ENCODE measurements at places on chromosomes 5 and 9. TPM values are rescaled to one million over a fixed set of nuclear protein-coding genes. Genes with fewer than 3 reads are reported as not detected.

DNA sequence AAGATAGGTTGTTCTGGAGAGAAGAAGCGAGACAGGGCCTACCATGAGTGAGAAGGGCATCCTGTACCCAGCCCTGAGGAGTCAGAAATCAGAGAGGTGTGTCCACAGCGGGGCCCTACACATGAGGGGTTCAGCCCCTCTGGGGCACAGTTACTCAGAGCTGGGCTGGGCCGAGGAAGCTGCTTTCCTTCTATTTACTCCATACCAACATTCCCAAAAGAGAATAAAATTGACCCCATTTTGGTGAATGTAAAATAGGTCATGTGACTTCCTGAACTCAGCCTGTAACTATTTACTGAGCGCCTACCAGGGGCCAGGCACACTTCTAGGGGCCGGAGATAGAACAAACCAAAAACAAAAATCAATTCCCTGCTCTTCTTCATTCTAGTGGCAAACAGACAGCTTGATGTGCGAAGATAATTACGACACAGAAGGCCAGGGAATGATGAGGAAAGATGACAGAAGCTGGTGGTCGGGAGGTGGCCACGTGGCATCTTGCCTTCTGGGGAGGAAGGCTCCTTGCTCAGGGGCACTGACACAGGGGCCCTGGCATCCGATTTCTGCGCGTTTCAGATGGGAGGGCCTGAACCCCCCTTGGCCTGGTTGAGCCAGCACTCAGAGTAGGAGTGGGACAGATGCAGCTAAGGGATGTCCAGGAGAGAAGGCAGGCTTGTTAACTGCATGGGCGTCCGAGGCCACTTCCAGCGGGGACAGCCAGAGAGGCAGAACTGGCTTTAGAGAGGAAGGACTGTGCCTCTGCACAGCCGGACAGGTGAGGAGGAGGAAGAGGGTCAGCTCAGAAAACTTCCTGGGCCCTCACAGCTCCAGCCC is 121.8 kb downstream of the NSG2 start:
- no peak for DNase-seq

DNA sequence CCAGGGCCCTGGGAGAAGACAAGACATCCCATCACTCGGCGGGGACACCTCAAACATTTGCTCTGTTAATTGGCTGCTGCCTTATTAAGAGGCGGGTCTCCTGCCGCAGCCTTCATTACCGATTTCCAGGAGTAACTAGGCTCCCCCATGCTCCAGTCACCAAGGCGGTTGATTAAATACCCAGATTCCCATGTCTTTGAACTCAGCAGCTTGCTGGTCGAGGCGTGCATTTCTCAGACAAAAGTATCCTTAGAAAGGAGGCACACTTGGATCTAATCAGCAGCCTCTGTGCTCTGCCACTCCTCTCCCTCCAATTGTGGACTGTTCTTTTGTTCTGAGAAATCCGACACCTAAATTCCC is 228.8 kb downstream of the FSTL4 start:
- no peak for DNase-seq

GRCh38 chr5:81505672-81506071 is 111.7 kb upstream of the ACOT12 start:
- peak; percentile 40 for DNase-seq

DNA sequence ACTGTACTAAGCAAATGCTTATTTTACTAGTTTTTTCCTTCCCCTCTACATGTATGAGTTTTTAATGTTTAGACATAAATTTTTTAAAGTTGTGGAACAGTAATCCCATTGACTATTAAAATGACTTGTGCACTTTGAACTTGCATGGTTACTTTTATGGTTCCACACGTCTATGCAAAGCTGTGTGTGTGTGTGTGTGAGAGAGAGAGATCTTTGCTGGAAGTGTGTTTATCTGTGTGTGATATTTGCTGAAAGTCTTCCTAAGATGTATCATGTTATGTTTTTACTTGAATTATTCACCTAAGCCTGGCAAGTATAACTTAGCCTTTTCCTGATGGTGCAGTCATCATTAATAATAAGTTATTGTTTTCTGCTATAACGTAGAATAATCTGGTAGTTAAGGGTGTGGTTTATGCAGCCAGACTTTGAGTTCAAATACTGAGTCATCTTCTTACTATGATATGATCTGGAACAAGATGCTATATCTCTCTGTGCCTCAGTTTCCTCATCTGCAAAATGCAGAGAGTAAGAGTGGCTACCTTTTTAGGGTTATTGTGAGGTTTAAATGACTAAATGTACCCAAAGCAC is 138.6 kb downstream of the SMARCA2 start:
- DNase-seq = peak; percentile 26

MYMK gene
- not detected for total RNA-seq

DNA sequence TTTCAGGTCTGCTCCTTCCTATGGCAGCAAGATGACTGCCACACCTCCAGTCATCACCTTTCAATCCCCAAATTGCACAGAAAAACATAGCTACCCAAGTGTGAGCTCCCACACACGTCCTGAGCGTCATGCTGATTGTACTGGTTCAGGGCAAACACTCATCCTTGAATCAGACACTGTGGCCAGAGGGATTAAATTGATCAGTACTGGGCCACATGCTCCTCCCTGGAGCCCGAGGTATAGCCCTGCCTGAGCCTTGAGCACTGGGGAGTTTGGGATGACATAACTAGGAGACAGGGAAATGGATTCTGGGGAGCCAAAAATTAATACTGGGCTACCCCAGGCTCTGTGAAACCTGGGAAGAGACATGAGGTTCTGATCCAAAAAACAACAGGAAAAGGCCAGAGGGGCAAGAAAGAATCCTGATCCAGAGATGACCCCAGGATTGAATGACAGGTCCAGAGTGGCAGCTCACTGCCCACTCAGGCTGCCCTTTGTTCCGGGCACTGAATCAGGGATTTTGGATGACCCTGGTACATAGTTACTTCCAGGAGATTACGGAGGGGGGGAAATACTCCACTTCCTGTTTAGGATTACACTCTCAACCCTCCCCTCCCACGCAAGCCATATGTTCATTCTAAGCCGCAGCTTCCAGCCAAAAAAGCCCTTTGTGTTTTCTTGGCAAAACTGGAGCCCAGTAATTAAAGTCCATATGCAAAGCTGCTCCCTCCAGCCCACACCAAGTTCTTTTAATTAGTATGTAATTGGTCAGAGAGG is 141.6 kb upstream of the SPRY4 start:
- DNase-seq = peak; percentile 28

GRCh38 chr5:98308960-98309359 is 464.5 kb upstream of the RGMB start:
- peak; percentile 39 for DNase-seq

GRCh38 chr5:28707706-28708105 is 1669.3 kb upstream of the CDH9 start:
- no peak for DNase-seq

PCDHB15 gene
- not detected for total RNA-seq

DNA sequence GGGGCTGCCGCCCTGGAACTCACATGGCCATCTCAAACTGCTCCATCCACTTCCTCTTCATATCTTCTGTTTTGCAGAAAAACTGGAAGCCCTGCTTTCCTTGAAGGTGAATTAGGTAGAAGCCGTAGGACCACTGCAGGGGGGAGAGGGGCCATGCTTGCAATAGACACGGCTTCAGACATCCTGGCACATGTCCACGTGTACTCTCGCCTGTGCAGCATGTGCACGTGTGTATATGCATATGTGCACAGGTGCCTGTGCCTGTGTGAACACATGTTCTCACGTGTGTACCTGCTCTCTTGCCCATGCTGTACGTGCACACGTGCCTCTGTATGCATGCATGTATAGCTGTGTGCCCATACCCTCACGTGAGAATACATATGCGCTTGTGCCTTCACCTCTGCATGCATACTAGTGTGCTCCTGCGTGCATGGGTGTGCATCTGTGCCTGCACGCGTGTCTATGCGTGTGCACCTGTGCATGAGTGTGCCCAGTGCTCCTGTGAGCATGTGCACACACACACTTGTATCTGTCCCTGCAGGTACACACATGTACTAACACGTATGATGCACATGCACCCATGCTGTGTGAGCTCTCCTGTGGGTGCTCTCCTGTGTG is 47.7 kb upstream of the SARDH start:
- DNase-seq = no peak

PCDHB16 gene
- total RNA-seq = 0.25 TPM

PCDHGA7 gene
- 8.4 TPM for total RNA-seq

MCC gene
- total RNA-seq = 62.4 TPM

- no peak for DNase-seq
These were observed 59.8 kb downstream of the FOXD1 start for GRCh38 chr5:73388740-73389139.

DNA sequence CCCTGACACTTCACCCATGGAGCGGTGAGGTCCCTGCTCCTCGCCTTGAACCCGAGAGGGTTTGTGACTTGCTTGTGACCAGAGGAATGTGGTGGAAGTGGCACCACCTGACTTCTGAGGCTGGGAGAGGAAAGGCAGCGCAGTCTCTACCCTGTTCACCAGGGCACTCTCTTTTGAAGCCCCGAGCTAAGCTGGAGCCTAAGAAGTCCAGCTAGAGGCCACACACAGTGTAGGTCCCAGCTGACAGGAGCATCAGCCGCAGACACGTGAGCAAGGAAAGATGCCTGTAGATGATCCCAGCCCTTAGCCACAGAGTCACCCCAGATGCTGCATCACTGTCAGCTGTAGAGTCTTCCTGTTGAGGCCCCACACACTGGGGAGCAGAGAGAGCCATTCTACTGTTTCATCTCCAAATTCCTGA is 1.7 kb upstream of the ANGPTL2 start:
- no peak for DNase-seq

GRCh38 chr5:141514330-141515133 is 25.7 kb downstream of the PCDHGC5 start:
- DNase-seq = peak; percentile 58

- DNase-seq = no peak
These were observed 24.0 kb downstream of the CDKN2A start for GRCh38 chr9:21969951-21970799.

DNA sequence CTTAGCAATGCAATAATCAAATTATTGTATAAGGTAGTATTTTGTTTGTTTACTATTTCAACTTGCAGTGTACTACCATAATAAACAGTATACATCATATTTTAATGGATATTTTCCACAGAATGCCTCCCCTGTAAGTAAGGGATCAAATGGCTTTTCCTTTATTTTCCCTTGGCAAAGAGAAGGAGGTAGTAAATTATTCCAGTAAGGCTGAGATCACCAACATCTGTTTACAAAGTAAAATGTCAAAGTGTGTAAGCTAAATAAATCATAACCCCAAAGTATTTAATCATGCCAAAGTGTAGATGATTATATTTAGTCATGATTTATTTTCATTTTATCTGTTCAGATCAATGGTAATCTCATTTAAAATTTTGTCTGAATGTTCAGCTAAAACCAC is 537.6 kb downstream of the PRDM9 start:
- no peak for DNase-seq

GRCh38 chr9:120374239-120374638 is 205.7 kb downstream of the CDK5RAP2 start:
- DNase-seq = no peak

RASGEF1C gene
- total RNA-seq = not detected

N4BP3 gene
- total RNA-seq = 0.18 TPM

DNA sequence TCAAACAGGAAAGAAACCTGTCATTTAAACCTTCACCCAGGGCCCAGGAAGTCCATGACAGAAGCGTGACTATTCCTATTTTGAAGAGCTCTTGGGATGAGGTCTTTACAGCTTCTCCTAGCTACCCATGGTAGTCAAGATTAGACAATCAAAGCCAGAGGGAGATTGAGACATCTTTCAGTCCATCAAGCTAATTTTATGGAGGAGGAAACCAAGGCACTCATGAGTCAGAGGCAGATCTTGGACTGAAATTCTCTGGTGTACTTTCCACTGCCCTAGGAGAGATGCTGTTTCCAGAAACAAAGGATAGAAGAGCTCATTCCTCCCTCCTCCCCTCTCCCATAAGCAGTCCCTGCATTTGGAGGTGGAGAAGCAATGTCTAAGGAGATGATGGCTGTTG is 9.2 kb downstream of the TNFSF8 start:
- DNase-seq = no peak

RPL7A gene
- total RNA-seq = 2,301 TPM
